Stimulated activated CD4-positive, alpha-beta T cell treated with anti-CD3 and anti-CD28 coated beads, Interleukin-12 subunit alpha, Interleukin-12 subunit beta, amount 100 ng/mL, for 48 hours (primary cell): ENCODE measurements at places on chromosomes 4 and X.

GRCh38 chr4:2172161-2172560 lies 69.8 kb downstream of the HAUS3 start:
- DNase-seq = no peak

- no peak for DNase-seq
These were observed 117.4 kb upstream of the GRPR start for GRCh38 chrX:16005917-16006316.

- DNase-seq = no peak
These were observed 89.0 kb downstream of the GEMIN8 start for GRCh38 chrX:13940671-13941070.

DNA sequence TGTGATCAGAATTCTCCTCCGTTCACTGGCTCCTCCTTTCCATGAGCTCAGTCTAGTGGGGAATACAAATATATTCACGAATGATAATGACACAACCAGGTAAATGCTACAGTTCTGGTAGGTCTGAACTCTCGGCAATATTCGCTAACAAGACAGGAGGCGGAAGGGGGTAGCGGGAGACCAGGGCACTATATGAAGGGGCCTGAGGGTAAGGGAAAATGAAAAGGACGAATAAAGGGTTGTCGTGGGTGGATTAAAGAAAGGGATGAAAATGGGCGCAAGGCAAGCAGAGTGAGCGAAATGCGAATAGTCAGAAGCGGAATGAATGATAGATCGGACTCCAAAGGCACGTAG lies 743 bp downstream of the NKAP start:
- no peak for DNase-seq

DNA sequence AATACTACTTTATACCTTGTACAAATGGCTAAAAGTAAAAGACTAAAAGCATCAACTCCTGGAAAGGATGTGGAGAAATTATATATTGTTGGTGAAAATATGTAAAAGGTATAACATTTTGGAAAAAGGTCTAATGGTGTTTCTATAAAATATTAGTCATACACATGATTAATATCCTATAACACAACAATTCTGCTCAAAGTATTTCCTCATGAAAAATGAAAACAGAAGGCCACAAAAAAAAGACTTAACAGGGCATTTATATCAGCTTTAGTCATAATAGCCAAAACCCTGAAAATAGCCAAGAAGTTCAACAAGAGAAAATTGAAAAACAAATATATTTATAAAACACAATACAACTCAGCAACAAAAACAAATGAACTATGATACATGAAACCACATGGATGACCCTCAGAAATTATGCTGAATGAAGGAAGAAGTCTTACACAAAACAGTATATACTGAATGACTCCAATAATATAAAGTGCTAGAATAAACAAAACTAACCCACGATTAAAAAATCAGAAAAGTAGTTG lies 38.8 kb downstream of the TBCK start:
- DNase-seq = no peak

DNA sequence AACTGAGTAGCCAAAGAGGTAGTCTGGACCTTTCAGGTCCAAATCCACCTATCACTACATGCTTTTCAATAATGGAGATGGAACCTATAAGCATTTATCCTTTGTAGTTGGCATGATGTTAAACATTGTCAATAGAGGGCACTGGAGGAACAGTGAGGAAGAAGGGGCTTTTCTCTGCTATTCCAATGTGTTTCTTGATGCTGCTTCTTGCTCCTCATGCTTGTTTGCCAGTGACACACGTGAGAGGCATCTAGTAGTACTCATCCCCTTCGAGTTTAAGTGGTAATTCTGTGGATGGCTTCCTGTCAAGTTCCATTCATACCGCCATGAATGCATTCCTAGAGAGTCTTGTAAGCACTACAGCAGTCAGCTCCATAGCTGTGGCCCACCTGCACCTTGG lies 84.0 kb downstream of the NAA11 start:
- DNase-seq = no peak

- DNase-seq = no peak
These were observed 578.0 kb downstream of the SPRY1 start for GRCh38 chr4:123974386-123975149.

DNA sequence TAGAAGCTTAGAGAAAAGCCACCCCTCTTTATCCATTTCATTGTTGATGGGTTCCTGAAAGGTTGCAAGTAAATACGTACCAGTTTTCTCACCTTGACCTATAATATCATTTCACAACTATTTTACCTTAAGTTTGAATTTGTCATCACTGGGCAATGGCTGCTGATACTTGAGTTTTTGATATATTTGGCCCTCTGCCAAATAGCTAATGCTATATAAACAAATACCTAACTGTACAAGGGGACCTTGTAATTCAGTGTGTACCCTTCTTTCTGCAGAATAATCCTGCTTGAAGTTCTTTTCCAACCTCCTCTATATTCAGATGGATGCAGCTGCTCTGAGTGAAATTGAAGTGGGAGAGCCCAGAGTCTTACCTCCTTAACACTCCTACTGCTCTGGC lies 19.0 kb upstream of the GLUD2 start:
- no peak for DNase-seq

DNA sequence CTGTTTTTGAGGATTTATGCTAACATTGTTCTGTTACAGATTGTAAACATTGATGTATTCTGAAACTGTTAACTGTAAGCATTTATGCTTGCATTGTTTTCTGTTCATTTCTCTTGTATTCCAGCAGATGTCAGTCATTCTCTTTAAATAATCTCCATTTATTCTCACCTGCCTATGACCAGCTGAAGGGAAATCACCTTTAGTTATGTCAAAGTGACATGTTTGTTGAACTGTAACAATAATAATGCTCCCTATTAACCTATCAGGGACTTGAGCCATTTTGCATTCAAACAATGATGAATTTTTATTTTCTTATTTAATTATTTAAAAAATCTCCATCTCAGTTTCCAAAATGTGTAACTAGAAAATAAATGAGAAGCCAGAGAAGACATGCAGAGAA lies 58.0 kb downstream of the SPCS3 start:
- DNase-seq = no peak

DNA sequence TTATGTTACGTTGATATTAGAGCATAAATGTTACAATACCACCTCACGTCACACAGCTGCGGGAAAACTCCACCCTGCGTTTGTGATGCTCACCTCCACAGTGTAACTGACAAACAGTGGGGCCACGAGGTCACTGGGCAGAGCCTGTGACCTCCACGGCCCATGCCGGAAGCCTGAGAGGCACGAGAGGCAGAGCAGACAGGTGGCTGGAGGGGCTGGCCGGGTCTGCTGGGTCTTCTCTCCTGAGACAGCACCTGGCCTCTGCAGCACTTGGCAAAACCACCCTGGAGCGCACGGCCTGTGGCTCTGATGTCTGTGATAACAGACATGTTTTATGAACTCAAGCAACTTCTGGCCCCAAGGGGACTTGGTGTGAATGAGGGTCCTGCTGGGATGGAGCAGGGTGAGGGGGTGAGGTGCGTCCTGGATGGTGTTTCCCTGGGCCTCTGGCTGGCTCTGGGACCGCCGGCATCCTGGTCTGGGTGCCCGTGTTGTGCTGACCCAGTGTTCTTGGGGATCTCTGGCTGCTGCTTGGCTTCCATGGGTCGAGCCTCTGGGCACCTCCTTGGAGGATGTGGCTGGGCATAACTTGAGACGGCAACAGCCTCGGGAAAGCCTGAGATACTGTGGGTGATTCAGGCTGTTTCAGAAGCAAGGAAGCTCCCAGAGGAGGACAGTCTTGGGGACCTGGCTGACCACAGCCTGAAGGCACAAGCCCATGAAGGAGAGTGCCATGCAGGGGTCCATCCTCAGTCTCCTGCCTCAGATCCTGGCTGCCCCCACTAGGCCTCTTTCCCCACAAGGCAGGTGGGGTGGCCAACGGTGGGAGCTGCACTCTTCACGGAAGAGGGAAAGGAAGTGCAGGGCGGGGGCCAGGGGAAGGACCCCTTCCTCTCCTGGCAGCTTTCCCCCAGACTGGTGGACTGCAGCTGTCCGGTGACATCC lies 19.7 kb downstream of the RNF212 start:
- DNase-seq = no peak

- no peak for DNase-seq
These were observed 75.7 kb downstream of the FAM114A1 start for GRCh38 chr4:38943343-38943742.

DNA sequence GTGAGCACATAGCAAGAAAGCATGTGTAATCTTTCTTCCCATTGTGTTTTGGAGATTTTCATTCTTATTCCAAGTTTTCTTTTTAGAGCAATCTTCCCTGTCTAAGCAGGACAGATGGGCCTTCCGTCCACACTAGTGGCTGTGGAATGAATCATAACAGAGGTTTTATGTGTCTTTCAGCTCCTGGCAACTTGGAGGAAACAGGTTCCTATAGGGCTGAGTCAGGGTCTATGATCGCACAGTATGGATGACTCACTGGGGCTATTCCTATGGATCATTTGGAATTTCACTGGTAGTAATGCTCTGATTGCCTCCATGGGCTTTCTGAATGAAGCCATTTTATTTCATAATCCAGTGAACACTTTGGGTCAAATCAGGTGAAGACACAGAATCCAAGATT lies 51.8 kb upstream of the CBLL2 start:
- DNase-seq = no peak

DNA sequence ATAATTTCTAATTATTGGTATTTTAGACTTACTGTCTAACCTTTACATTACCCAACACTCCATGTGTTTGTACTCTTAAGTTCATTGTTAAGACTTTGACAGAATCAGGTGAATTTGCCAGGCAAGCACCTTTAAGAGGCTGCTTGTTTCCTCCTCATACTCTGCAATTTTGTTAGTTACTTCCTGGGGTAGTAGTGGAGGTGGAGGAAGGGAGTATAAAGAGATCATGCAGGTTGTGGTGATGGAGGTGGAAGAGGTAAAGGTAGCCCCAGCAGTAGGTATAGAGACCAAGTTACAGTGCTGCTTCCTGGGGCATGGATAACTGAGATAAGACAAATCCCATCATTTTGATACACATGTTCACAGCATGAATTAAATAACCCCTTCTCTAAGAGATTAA lies 6.7 kb downstream of the WDR44 start:
- DNase-seq = no peak

GRCh38 chr4:140633124-140633523 lies 64.4 kb upstream of the UCP1 start:
- DNase-seq = no peak

DNA sequence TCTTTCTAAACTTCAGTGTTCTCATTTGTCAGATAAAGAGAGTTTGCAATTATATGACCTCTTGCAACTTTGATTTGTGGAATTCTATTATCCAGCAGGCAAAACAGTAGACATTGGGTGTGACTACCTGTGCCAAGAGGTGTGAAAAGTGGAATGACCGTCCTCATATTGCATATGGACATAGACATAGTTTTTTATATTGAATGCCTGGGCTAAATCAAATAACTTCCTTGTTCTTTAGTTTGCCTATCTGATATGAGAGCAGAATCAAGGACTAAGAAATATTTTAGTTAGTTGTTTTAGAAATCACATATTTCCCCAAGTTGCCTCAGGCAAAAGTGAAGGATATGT lies 117.7 kb upstream of the KLF8 start:
- DNase-seq = no peak

GRCh38 chrX:22249371-22249770 lies 23.3 kb upstream of the CBLL2 start:
- DNase-seq = no peak

- no peak for DNase-seq
These were observed 2.0 kb upstream of the FGB start for GRCh38 chr4:154560824-154561231.
